ENCODE measurements at places on chromosomes 12 and 14.

DNA sequence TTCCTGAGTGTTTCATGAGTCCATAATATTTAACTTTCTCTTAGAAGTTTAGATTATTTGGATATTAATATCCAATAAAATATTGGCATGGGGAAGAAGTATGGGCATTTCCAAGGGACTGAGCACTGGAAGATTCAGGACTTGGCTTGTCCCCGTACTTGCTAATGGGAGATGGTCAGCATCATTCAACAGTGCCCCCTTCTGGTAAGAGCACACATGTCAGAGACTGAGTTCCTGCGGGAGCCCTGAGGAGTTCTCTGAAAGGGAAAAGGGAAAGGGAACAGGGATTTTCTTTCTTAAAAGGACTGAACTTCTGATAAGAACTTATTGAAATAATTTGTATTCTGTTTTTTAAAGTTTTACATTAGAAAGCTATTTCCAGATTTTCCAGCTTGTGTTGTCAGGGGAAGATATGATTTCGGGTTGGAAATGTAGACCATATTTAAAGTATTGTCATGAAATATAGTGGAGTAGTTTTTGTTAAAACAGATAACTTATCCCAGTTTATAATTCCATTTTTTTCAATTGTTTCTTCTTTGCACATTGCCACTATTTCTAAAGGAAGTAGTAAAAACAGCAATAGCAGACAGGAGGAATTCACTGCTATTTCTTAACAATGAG is 59.8 kb upstream of the C12orf71 start:
- DNase-seq: peak; percentile 55

DNA sequence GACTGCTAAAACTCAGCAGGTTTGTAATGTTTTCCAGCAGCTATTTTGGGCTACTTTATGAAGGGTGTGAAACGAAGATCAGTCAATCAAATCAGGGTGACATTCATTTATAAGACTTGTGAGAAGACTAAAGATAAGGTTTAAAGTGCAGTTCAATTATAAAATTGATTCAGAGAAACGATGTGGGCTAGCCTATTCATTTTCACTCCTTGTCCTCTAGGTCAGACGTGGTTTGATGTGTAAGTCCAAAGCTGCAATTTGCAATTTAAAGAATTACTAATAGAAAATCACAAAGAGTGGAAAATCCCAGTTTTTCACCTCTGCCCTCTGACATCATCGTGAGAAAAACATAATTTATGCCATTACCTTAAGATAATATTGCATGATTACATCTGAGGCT is 243.5 kb upstream of the NOVA1 start:
- no peak for DNase-seq

DNA sequence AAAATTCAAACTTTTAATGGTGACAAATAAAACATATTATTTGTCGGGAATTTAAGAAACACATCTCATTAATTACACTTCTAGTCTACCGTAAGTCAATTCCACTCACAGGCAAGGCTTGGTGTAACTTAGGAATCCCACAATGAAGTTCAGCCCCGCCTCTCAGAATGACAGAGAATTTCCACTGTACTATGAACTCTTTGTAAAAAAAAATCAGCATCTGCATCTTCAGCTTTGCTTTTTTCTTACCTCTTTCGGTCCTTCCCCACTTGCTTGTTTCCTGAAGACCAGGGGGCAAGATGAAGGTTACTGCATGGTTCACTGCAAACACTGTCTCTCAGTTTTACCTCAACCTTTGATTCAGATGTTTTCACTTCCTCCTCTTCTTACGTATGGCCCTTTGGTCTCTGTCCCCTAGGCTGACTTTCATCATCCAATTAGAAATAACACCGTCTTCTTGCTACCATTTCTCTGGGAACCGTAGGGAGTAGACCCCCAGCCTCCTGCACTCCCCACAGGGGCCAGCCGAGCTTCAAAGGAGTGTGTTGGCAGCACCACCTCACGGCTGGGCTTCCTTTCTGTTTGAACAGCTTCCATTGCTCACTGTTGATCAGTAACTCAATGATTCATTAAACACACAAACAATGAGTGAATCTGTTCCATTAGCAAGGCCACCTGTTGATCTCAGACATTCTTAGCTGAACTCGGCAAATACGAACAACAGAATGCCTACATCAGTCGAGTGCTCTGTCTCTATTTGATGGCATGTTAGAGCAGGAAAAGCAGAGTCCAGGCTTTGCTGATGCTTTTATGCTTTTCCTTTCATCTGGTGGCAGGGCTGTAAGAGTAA is 343.0 kb downstream of the BMP4 start:
- DNase-seq: no peak

- DNase-seq: peak; percentile 6
Observed at GRCh38 chr12:26017484-26018211, 59.2 kb downstream of the RASSF8 start.

GRCh38 chr14:61870163-61870562 is 107.9 kb downstream of the SNAPC1 start:
- DNase-seq: no peak

GRCh38 chr14:71551291-71551950 is 380.8 kb upstream of the RGS6 start:
- DNase-seq: no peak

DNA sequence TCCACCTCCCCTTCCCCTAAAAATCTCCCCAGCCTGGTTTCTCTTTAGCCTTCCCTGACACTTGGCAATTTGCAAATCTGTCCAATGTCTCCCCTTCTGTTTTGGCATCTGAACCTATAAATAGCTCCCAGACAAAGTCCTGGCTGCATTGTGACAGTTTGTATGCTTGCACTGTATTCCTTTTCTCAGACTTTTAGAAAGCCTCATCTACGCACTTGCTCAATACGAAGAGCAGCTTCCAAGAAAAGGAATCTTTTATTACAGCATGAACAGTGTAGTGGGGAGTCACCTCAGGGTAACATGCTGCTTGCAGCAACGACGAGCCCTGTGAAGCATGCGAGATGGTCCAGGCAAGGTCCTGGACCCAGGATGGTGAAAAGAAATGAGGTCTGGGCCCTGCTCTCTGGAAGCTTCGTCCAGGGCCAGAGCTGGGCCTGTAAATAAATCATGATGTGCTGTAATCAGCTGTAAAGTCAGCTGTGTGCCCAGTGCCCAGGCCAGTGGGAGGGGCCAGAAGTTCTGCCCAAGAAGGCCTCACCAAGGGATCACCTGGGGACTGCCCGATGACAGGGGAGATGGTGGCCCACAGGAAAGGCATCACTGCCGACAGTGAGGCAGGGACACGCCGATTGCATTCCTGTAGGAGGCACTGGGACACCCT is 88.3 kb downstream of the RIN3 start:
- no peak for DNase-seq

DNA sequence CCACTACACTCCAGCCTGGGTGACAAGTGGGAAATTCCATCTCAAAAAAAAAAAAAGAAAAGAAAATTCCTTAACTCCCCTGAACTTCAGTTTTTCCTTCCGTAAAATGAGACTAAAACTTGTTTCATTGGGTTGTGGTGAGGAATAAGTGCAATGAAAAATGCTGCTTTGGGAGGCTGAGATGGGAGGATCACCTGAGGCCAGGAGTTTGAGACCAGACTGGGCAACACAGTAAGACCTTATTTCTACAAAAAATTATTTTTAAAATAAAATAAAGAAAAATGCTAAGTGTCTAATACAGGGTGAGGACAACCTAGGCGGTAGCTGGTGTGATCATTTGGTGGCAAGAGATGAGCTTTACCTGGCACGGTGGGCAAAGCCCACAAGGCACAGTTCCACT is 6.9 kb downstream of the SMAGP start:
- no peak for DNase-seq

DNA sequence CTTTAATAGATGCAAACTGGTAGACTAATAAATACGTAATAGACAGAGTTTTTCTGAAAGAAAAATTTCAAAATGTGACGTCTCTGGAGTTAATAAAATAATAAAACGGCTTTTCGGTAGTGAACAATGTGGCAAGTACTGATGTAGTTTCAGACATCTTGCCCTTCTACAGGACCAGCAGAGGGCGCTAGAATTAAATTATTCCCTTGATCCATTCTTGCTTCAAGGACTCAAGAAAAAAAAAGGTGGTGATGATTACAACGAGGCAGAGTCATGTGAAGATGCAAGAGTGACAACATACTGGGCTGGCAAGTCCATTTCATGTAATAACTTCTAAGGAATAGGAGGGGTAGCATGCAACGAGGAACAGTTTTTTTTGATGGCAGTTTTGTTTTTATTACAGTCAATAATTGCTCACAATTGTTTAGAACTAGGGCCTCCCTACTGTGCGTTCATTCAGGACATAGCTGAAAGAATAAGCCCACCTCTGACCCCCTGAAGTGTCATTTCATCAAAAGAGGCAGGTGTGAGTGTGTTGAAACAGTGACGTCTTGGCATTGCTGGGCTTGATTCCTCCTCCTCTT is 101.0 kb upstream of the GZMB start:
- peak; percentile 64 for DNase-seq

- DNase-seq: no peak
Observed at GRCh38 chr12:105559310-105559709, 228.8 kb downstream of the C12orf75 start.
